BJ (cell line): ENCODE measurements at places on chromosomes 6 and 20. TPM values are rescaled to one million over a fixed set of nuclear protein-coding genes. Genes with fewer than 3 reads are reported as not detected.

CTAGE9 gene
- not detected in 2 replicates for polyA plus RNA-seq

ARMH2 gene
- not detected in 2 replicates for polyA plus RNA-seq

ZBTB12 gene
- polyA plus RNA-seq = 2.0 and 2.6 TPM in 2 replicates

GTSF1L gene
- not detected in 2 replicates for polyA plus RNA-seq

MUCL3 gene
- polyA plus RNA-seq = not detected in 2 replicates
